Osteocyte (in vitro differentiated cells): ENCODE measurements at places on chromosomes 11 and 22. TPM values are rescaled to one million over a fixed set of nuclear protein-coding genes. Genes with fewer than 3 reads are reported as not detected.

DNA sequence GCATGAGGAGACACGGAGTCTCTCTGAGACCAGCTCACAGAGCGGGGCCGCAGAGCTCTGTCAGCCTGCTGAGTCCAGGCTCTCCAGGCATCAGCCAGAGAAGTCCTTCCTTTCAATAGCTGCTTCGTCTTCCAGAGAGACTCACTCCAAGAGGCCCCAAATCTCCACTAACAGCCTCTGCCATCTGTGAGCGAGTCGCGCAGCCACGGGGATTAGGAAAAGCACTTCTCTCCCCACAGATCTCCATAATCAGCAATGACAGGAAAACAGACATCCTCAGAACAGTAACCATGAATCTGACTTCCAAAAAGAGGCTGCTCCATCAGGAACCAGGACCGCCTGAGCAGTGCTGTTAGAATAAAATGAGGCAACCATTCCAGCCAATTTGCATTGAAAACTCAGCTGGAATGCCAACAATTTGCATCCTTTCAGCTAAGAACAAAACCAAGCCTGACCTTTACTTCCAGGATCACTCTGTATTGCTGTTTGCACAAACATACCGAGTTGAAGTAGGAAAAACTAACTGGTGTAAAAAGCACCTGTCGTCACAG lies 65.4 kb downstream of the SMCO4 start:
- no peak for DNase-seq
- peaks cover 20% of the 10 kb centered on the region for H3K4me1 ChIP-seq
- no peak overlapping the region for H3K27ac ChIP-seq
- H3K4me3 ChIP-seq: no peak overlapping the region
- no peaks in the 10 kb centered on the region for H3K27me3 ChIP-seq

SERHL2 gene
- 1.3 and 1.4 TPM in 2 replicates for total RNA-seq

- H3K27me3 ChIP-seq: no peaks in the 10 kb centered on the region
- no peak overlapping the region for H3K4me3 ChIP-seq
- DNase-seq: peak; percentile 81
- H3K4me1 ChIP-seq: peaks cover 1% of the 10 kb centered on the region
- no peaks in the 10 kb centered on the region for H3K36me3 ChIP-seq
Observed at GRCh38 chr11:93849751-93850593, 446 bp downstream of the VSTM5 start.

CDC42BPG gene
- total RNA-seq: 0.68 and 1.7 TPM in 2 replicates

DNA sequence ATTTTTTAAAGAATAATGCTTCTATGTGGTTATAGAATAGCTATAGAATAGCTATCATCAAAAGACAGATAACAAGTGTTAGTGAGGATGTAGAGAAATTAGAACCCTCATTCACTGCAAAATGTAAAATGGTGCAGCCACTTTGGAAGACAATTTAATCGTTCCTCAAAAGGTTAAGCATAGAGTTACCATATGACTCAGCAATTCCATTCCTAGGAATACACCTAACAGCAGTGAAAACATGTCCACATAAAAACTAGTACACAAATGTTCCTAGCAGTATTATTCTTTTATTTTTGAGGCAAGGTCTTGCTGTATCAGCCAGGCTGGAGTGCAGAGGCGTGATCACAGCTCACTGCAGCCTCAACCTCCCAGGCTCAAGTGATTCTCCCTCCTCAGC lies 34.0 kb downstream of the RTL6 start:
- no peak for DNase-seq
- peaks cover 41% of the 10 kb centered on the region for H3K27me3 ChIP-seq
- H3K4me3 ChIP-seq: no peak overlapping the region

TTC36 gene
- total RNA-seq: 0.86 and 1.2 TPM in 2 replicates

DNA sequence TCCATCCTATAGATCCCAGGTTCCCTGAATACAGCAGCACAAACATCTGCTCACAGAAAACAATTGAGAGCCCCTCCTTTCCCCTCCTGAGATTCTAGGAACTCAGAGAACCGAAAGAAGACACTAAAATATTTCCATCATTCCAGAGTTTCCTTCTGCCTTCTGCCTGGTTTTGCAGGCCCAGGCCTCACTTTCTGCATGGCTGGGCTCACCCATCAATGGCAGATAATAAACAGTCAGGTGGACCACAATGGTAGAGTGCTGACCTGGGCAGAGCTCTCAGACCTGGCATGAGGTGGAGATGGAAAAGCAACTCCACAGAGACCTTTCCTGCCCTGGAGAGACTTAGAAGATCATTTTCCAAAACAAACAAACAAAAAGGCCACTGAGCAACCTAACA lies 389.1 kb downstream of the NXPE2 start:
- no peak for DNase-seq
- H3K36me3 ChIP-seq: no peaks in the 10 kb centered on the region
- no peaks in the 10 kb centered on the region for H3K4me1 ChIP-seq
- peaks cover 4% of the 10 kb centered on the region for H3K27me3 ChIP-seq
- no peak overlapping the region for H3K27ac ChIP-seq

- no peaks in the 10 kb centered on the region for H3K27me3 ChIP-seq
- H3K4me3 ChIP-seq: no peak overlapping the region
- no peaks in the 10 kb centered on the region for H3K36me3 ChIP-seq
- no peak overlapping the region for H3K27ac ChIP-seq
- H3K4me1 ChIP-seq: no peaks in the 10 kb centered on the region
- no peak for DNase-seq
Observed at GRCh38 chr22:17350292-17350691, 19.0 kb upstream of the CECR2 start.

GRCh38 chr11:93589347-93589746 lies 46.2 kb upstream of the SMCO4 start:
- DNase-seq: no peak
- no peaks in the 10 kb centered on the region for H3K36me3 ChIP-seq
- peaks cover 2% of the 10 kb centered on the region for H3K4me1 ChIP-seq
- no peak overlapping the region for H3K27ac ChIP-seq

B3GAT1 gene
- total RNA-seq: 1.6 and 2.4 TPM in 2 replicates

DNA sequence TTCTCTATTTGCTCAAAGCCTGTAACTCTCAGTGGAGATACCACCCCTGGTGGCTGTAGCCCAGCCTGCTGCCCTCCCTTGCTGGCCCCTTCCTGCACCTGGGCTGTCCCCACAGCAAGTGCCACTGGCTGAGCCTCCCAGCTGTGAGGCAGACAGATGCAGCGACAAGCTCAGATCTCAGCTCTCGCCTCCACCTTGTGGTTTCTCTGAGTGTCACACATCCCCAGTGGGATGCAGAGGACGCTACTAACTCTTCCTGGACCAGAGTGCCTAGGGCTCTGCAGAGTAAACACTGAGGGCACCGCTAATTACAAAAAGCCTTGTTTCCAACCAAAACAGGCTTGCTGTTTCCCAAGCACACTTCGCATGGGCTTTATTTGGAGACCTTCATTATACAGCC lies 8.9 kb downstream of the YPEL1 start:
- H3K4me1 ChIP-seq: peaks cover 4% of the 10 kb centered on the region
- no peak overlapping the region for H3K4me3 ChIP-seq
- DNase-seq: no peak
- no peak overlapping the region for H3K27ac ChIP-seq

NLRP14 gene
- total RNA-seq: not detected in 2 replicates

DNA sequence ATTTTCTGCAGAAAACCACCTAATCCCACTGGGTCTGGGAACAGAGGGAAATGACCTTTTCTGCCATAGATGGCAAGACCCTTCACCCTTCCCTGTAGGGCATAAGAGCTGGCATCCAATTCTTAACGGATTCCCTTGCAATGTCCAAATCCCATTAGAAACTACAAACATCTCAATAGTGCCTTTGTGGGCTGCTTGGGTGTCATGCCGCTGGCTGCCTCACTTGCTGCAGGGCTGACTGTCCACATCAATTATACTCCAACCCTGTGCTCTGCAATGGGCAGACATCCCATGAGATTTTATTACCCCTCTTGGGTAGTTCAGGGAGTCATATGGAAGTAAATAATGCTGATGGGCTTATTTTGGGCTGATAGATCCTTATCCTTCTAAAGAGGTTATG lies 7.3 kb downstream of the GRAP2 start:
- no peak for DNase-seq
- no peak overlapping the region for H3K27ac ChIP-seq
- no peaks in the 10 kb centered on the region for H3K4me1 ChIP-seq
- peaks cover 62% of the 10 kb centered on the region for H3K27me3 ChIP-seq

DNA sequence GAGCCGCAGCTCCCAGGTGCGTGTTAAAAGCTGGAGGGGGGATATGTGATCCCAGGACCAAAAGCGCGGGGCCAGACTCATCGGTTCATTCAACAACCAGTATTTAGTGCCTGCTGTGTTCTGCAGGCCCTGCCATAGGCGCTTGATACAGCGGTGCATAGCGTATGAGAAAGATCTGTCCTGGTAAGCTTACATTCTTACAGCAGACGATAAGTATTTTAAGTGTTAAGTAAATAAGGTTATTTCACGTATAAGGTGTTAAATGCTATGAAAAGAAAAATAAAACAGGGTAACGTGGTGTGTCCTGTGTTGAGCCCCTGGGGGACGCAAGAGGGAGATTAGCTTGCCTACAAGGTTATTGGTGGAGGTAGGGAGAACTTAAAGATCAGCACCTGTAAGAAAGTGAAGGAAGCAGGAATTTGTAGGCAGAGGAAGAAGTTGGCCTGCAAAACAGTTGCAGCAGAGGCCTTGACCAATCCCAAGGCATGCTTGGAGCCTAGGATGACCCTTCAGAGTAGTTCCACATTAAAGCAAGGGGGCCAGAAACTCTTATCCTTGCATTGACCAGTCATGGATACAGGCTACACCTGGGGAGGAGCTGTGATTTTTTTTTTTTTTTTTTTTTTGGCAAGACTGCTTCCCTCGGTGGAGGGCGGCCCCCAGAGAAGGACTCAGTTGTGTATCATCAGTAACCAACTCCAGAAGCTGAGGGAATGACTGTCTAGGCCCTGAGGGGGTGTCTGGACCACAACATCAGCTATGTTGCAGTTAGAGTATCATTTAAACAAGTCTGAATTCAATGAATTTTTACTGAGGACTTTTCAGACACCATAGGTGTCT lies 487 bp upstream of the LIPT2 start:
- peaks cover 15% of the 10 kb centered on the region for H3K36me3 ChIP-seq
- no peak for DNase-seq

- no peak overlapping the region for H3K4me3 ChIP-seq
- no peaks in the 10 kb centered on the region for H3K36me3 ChIP-seq
- H3K27ac ChIP-seq: no peak overlapping the region
- no peaks in the 10 kb centered on the region for H3K4me1 ChIP-seq
- DNase-seq: no peak
Observed at GRCh38 chr22:48835857-48836672, 991.6 kb downstream of the BRD1 start.

DNA sequence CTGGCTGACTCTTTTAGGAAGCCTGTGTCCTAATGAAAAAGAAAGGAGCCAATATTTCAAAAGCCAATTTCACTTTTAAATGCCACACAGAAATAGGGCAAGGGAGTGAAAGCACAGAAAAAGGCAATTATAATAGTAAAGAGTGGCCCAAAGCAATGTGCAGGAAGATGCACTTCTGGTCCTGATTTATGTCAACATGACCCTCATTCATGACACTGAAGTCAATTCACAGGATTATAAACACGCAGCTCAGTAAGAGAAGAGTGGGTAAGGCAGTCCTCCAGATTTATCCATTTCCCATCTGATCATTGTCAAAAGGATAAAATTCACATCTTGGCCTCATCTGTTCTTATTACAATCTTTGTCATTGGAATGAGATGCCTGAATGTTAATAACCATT lies 1049.7 kb upstream of the RAG2 start:
- H3K27ac ChIP-seq: no peak overlapping the region
- H3K27me3 ChIP-seq: no peaks in the 10 kb centered on the region
- DNase-seq: no peak
- no peaks in the 10 kb centered on the region for H3K4me1 ChIP-seq
- H3K36me3 ChIP-seq: no peaks in the 10 kb centered on the region
- no peak overlapping the region for H3K4me3 ChIP-seq

- peaks cover 7% of the 10 kb centered on the region for H3K4me1 ChIP-seq
- no peak for DNase-seq
- no peaks in the 10 kb centered on the region for H3K27me3 ChIP-seq
Observed at GRCh38 chr11:73404048-73404447, 27.8 kb downstream of the RELT start.

GRCh38 chr11:35618497-35619115 lies 346 bp downstream of the FJX1 start:
- H3K4me3 ChIP-seq: peak overlapping the region; percentile 81
- peak; percentile 85 for DNase-seq
- H3K36me3 ChIP-seq: no peaks in the 10 kb centered on the region
- H3K27me3 ChIP-seq: no peaks in the 10 kb centered on the region

DNA sequence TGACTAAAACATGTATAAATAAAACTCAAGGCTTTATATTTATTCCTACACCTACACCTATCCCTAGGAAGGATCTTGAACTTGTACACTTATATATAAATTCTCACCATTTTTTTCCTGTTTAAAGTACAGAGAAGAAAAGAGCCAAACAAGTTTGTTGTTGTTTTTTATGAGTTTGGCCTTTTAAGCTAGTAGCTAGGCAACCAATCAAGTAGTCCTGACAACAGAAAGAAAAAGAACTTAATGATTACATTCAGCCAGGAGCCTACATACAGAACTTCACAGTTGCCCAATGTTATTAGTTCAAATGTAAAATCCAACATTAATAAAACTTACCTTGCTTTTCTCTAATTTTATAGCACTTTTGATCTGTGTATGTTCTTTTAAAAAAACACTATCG lies 316.2 kb downstream of the SOX6 start:
- H3K4me1 ChIP-seq: peaks cover 11% of the 10 kb centered on the region
- H3K27me3 ChIP-seq: no peaks in the 10 kb centered on the region
- no peak overlapping the region for H3K4me3 ChIP-seq
- H3K36me3 ChIP-seq: peaks cover 5% of the 10 kb centered on the region

- DNase-seq: no peak
- H3K4me3 ChIP-seq: no peak overlapping the region
- peaks cover 17% of the 10 kb centered on the region for H3K4me1 ChIP-seq
- no peaks in the 10 kb centered on the region for H3K36me3 ChIP-seq
- peak overlapping the region; percentile 28 for H3K27ac ChIP-seq
Observed at GRCh38 chr11:10072142-10072541, 221.9 kb downstream of the SBF2 start.

GRCh38 chr11:9302448-9302847 lies 11.9 kb downstream of the TMEM41B start:
- no peaks in the 10 kb centered on the region for H3K27me3 ChIP-seq
- peaks cover 2% of the 10 kb centered on the region for H3K36me3 ChIP-seq
- H3K4me1 ChIP-seq: peaks cover 3% of the 10 kb centered on the region
- H3K4me3 ChIP-seq: no peak overlapping the region
- H3K27ac ChIP-seq: no peak overlapping the region
- DNase-seq: no peak

- peaks cover 9% of the 10 kb centered on the region for H3K27me3 ChIP-seq
- no peaks in the 10 kb centered on the region for H3K4me1 ChIP-seq
- H3K27ac ChIP-seq: no peak overlapping the region
- H3K36me3 ChIP-seq: no peaks in the 10 kb centered on the region
- no peak for DNase-seq
- no peak overlapping the region for H3K4me3 ChIP-seq
Observed at GRCh38 chr11:70916351-70916750, 336.0 kb downstream of the SHANK2 start.
